NCI-H460 (cell line): ENCODE measurements at places on chromosomes 12 and 14. TPM values are rescaled to one million over a fixed set of nuclear protein-coding genes. Genes with fewer than 3 reads are reported as not detected.

Gene TAS2R9
- not detected in 2 replicates for total RNA-seq

Gene SOAT2
- total RNA-seq, result not detected in 2 replicates

Gene SDR9C7
- total RNA-seq, result not detected in 2 replicates

Gene MAP4K5
- 37.1 and 42.5 TPM in 2 replicates for total RNA-seq

Gene HCAR2
- total RNA-seq, result 0.17 TPM in 2 replicates

Gene GMFB
- total RNA-seq, result 106 and 110 TPM in 2 replicates

Gene NGB
- not detected in 2 replicates for total RNA-seq

Gene FGF6
- total RNA-seq, result not detected in 2 replicates

Gene IAPP
- not detected in 2 replicates for total RNA-seq

Gene PAPLN
- 0.72 and 0.92 TPM in 2 replicates for total RNA-seq

Gene CACNB3
- 6.3 and 6.6 TPM in 2 replicates for total RNA-seq

Gene PRIM1
- 34.1 TPM in 2 replicates for total RNA-seq

Gene PRH2
- total RNA-seq, result not detected in 2 replicates
